Left ventricle myocardium inferior (tissue), 1 donor: ENCODE measurements at places on chromosomes 13 and 19. TPM values are rescaled to one million over a fixed set of nuclear protein-coding genes. Genes with fewer than 3 reads are reported as not detected.

GRCh38 chr13:80276371-80277289, 64.3 kb downstream of the SPRY2 start:
- H3K4me3 ChIP-seq: no peak overlapping the region
- DNase-seq: no peak
- peak overlapping the region; percentile 54 for H3K27ac ChIP-seq
- H3K27me3 ChIP-seq: no peaks in the 10 kb centered on the region
- H3K36me3 ChIP-seq: no peaks in the 10 kb centered on the region
- H3K4me1 ChIP-seq: peaks cover 24% of the 10 kb centered on the region

DNA sequence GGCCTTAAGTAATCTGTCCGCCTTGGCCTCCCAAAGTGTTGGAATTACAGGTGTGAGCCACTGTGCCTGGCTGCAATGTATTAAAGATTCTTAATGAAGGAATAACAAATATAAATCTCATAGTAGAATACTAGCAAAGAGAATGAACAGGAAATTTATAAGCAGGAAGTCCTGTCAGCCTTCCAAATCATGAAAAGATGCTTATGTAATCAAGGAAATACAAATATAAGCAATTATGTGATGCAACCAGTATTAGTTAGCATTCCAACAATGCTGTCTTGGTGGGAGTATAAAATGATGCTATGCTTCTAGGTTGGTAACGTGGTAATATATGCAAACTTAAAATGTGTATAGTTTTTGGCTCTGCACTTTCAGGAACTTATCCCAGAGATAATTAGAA, 133.8 kb downstream of the PDS5B start:
- no peak for DNase-seq
- no peak overlapping the region for H3K4me3 ChIP-seq
- H3K27ac ChIP-seq: no peak overlapping the region
- peaks cover 5% of the 10 kb centered on the region for H3K4me1 ChIP-seq
- H3K27me3 ChIP-seq: no peaks in the 10 kb centered on the region
- peaks cover 7% of the 10 kb centered on the region for H3K36me3 ChIP-seq

- H3K27ac ChIP-seq: peak overlapping the region; percentile 84
- no peaks in the 10 kb centered on the region for H3K27me3 ChIP-seq
- no peak for DNase-seq
- H3K4me3 ChIP-seq: peak overlapping the region; percentile 94
Observed at GRCh38 chr13:34943436-34944273, 1.6 kb downstream of the NBEA start.

- no peak overlapping the region for H3K27ac ChIP-seq
- H3K27me3 ChIP-seq: peaks cover 52% of the 10 kb centered on the region
- no peaks in the 10 kb centered on the region for H3K36me3 ChIP-seq
Observed at GRCh38 chr19:39915848-39916215, 18.6 kb downstream of the FCGBP start.

The KMT2B gene
- total RNA-seq: 12.8 TPM

The LRG1 gene
- 0.41 TPM for total RNA-seq

DNA sequence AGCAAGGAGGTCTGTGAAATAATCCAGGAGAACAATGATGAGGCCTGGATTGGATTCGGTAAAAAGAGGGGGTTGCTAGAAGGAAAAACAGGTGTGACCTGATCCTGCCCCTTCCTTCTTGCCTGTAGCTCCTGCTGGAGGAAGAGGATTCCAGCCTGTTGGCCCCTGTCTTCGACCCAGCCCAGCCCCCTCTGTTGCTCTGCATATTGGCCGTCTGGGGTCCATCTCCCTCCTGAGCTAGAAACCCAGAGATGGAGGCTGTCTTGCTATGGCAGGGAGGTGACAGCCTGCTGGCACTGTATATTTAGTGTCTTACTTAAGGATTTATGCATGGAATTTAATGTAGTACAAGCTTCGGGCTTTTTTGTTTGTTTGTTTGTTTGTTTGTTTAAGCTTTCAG, 6.6 kb downstream of the DMRTC2 start:
- no peaks in the 10 kb centered on the region for H3K4me1 ChIP-seq
- H3K27ac ChIP-seq: no peak overlapping the region
- H3K27me3 ChIP-seq: peaks cover 71% of the 10 kb centered on the region
- no peaks in the 10 kb centered on the region for H3K36me3 ChIP-seq
- no peak for DNase-seq

DNA sequence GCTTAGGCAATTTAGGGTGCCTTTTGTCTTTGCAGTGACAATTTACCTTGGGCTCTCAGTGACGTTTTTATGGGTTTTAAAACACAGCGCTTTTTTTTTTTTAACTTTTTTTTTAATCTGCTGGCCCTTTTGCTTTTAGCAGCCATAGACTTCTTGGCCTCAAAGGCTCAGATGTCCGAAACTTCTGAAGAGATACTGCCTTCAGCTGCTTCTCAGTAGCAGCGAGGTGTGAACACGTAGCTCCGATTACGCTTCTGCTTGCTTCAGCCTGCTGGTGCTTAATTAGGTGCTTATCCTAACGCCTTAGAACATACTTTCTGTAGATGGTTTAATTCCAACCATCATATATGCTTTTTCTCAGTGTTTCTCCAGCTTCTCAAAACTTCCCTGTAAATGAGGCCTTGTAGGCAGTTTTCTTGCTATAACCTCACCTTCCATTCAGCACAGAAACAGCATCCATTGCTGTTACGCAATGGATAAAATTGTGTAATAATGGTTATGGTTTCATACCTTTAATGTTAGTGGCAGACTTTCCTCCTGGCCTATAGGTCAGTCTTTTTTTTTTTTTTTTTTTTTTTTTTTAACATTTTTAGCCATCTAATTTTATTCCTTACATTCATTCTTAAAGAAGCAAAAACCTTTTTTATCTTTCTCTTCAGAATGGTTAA, 723.9 kb downstream of the GPC5 start:
- no peak overlapping the region for H3K27ac ChIP-seq
- H3K27me3 ChIP-seq: no peaks in the 10 kb centered on the region
- no peak overlapping the region for H3K4me3 ChIP-seq
- H3K36me3 ChIP-seq: no peaks in the 10 kb centered on the region
- no peak for DNase-seq
- H3K4me1 ChIP-seq: no peaks in the 10 kb centered on the region

GRCh38 chr13:94996445-94996844, 284.1 kb upstream of the SOX21 start:
- no peak overlapping the region for H3K4me3 ChIP-seq
- no peak for DNase-seq
- H3K4me1 ChIP-seq: no peaks in the 10 kb centered on the region
- no peak overlapping the region for H3K27ac ChIP-seq
- peaks cover 42% of the 10 kb centered on the region for H3K27me3 ChIP-seq

The KCNN4 gene
- 0.38 TPM for total RNA-seq

DNA sequence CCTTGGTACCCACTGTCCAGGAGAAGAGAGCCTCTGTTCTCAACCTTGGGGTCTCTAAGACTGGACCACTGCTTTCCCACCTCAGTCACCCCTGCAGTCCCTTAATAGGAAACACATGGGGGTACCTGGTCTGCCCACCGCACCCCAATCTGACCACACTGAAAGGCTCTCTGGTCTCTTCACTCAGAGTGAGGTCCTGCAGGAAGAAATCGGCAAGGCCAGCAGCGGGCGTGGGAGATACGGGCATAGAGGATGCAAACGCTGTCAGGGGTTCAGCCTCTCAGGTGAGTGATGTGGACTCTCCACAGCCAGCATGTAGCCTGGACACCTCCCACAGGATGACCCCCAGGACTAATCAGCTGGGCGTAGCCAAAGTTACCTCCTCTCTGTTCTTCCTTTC, 3.5 kb downstream of the SIGLEC9 start:
- H3K36me3 ChIP-seq: no peaks in the 10 kb centered on the region
- H3K4me1 ChIP-seq: peaks cover 34% of the 10 kb centered on the region
- peaks cover 84% of the 10 kb centered on the region for H3K27me3 ChIP-seq
- peak overlapping the region; percentile 61 for H3K27ac ChIP-seq
- no peak for DNase-seq

DNA sequence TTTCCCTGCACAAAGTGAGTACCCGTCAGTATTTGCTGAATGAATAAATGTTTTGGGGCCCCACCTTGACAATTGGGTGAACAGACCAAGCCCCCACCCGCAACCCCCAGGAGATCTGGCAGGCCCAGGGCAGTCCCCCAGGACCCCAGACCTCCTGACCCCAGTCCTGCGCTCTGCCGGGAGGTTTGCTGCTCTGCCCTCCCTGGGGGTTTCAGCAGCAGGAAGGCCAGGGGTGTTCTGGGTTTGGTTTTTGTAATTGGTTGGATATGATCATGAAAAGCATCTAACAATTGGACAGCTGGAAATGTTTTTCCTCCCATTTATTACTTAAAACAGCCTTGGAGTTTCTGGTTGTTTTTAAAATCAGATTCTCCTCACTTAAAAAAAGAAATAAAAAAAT, 193.8 kb downstream of the URI1 start:
- no peak for DNase-seq
- H3K4me1 ChIP-seq: no peaks in the 10 kb centered on the region
- H3K36me3 ChIP-seq: no peaks in the 10 kb centered on the region
- peaks cover 34% of the 10 kb centered on the region for H3K27me3 ChIP-seq
- no peak overlapping the region for H3K4me3 ChIP-seq
- no peak overlapping the region for H3K27ac ChIP-seq

- H3K27ac ChIP-seq: no peak overlapping the region
- no peaks in the 10 kb centered on the region for H3K4me1 ChIP-seq
- H3K36me3 ChIP-seq: no peaks in the 10 kb centered on the region
- H3K27me3 ChIP-seq: no peaks in the 10 kb centered on the region
- no peak overlapping the region for H3K4me3 ChIP-seq
Observed at GRCh38 chr19:48651683-48652048, 5.7 kb upstream of the CA11 start.

- H3K27ac ChIP-seq: peak overlapping the region; percentile 16
- DNase-seq: no peak
- H3K27me3 ChIP-seq: no peaks in the 10 kb centered on the region
- H3K36me3 ChIP-seq: no peaks in the 10 kb centered on the region
Observed at GRCh38 chr13:94395860-94396259, 83.6 kb downstream of the DCT start.

DNA sequence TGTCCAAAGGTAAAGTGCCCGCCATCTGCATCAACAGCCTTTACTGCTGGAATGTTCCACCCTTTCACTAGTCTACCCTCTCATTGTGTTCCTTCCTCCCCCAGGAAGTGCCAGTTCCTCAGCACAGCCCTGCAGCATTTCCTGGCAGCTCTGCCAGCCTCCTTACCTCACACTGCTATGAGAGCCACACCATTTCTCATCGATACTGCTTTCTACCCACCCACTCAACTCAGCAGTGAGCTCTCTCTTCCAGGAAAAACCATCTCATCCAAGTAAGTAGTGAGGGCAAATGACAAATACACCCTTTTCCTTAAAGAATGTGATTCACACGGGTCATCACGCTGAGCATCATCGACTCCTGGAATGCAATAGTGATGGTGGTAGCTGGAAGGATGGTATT, 19.8 kb downstream of the UQCRFS1 start:
- H3K36me3 ChIP-seq: no peaks in the 10 kb centered on the region
- no peak for DNase-seq
- H3K4me3 ChIP-seq: no peak overlapping the region
- no peaks in the 10 kb centered on the region for H3K4me1 ChIP-seq
- peaks cover 4% of the 10 kb centered on the region for H3K27me3 ChIP-seq

The HSH2D gene
- 0.16 TPM for total RNA-seq

The EMP3 gene
- 32.1 TPM for total RNA-seq

DNA sequence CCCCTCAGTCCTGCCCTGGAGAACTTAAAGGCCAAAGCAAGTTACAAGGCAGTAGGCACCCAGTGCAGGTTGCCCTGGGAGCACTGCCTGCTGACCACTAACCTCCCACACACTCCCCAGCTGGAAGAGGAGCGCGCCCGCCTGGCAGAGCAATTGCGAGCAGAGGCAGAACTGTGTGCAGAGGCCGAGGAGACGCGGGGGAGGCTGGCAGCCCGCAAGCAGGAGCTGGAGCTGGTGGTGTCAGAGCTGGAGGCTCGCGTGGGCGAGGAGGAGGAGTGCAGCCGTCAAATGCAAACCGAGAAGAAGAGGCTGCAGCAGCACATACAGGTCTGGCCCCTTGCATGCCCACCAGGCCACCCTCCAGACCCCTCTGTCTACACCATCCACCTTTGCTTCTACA, 61.1 kb downstream of the KCNC3 start:
- H3K4me3 ChIP-seq: no peak overlapping the region
- DNase-seq: no peak
- no peak overlapping the region for H3K27ac ChIP-seq
- no peaks in the 10 kb centered on the region for H3K27me3 ChIP-seq
- peaks cover 5% of the 10 kb centered on the region for H3K4me1 ChIP-seq
- peaks cover 19% of the 10 kb centered on the region for H3K36me3 ChIP-seq

- H3K4me1 ChIP-seq: no peaks in the 10 kb centered on the region
- peaks cover 59% of the 10 kb centered on the region for H3K27me3 ChIP-seq
- no peaks in the 10 kb centered on the region for H3K36me3 ChIP-seq
- no peak overlapping the region for H3K27ac ChIP-seq
- no peak overlapping the region for H3K4me3 ChIP-seq
Observed at GRCh38 chr19:13234518-13234917, 84.3 kb downstream of the IER2 start.

DNA sequence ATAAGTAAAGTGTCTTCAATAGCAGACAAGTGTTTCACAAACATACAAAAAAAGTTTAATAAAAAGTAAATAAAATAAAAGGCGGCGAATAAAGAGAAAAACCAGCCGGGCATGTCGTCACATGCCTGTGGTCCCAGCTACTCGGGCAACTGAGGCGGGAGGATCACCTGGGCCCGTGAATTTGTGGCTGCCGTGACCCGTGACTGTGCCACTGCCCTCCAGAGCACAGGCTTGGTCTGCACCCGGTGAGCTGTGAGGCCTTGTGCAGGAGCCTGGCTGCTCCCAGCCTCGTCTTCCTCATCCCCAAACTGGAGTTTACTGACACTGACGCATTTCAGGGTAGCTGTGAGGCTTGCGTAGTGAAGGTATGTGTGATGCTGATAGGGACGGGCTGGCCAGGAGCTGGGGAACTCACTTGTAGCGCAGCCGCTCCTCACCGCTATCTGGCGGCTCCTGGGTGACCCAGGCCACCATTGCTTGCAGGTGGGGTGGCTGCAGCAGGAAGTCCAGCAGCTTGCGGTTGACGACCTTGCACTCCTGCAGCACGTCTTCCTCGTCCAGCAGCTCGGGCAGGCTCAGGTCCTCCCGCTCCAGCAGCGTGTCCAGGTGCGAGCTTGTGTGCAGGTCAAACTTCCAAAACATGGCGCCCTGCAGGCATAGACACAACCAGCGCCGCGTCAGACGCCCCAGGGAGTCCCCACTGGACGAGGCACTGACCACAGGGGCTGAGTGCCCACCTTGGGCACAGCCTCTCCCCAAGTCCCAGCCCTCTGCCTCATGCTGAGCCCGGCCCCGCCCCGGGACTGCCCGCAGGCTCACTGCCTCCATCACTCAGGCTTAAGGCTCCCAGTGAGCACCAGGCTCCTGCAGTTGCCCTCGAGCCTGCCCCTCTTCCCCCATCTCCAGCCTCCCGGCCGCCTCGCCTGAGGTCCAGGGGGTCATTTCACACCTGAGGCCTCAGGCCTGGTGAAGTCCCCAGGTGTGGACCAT, 12.1 kb downstream of the PPP6R1 start:
- peaks cover 52% of the 10 kb centered on the region for H3K36me3 ChIP-seq
- no peak overlapping the region for H3K4me3 ChIP-seq
- H3K27me3 ChIP-seq: no peaks in the 10 kb centered on the region
- H3K4me1 ChIP-seq: peaks cover 48% of the 10 kb centered on the region

GRCh38 chr19:46491975-46492682, 3.5 kb downstream of the PNMA8B start:
- peaks cover 85% of the 10 kb centered on the region for H3K27me3 ChIP-seq
- no peak overlapping the region for H3K4me3 ChIP-seq
- no peak for DNase-seq
- no peaks in the 10 kb centered on the region for H3K36me3 ChIP-seq
- H3K27ac ChIP-seq: no peak overlapping the region
- H3K4me1 ChIP-seq: peaks cover 50% of the 10 kb centered on the region
